ENCODE measurements at places on chromosomes 3 and 15.

DNA sequence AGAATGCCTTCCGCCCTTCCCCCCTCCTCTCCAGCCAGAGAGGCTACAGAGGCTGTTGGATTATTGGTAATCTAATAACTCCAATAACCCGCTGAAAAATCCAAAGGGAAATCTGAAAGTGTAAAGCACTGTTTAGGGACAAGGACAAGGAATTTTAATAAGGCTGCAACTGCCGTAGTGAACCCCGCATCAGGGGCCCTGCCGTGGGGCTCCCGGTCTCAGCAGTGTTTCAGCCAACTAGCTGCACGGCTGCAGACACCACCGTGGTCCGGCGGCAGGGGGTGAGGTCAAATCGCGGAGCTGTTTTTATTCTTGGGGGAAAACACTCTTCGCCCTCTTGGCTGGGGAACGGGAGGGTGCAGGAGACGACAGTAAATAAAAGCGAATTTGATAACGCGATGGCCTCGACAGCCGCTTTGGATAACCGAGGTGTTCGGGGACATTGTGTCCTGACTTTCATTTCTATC, 6.1 kb downstream of the BCL6 start:
- peak; percentile 38 for DNase-seq

- peak; percentile 64 for DNase-seq
Observed at GRCh38 chr15:72237029-72237852, 6.3 kb upstream of the PKM start.

DNA sequence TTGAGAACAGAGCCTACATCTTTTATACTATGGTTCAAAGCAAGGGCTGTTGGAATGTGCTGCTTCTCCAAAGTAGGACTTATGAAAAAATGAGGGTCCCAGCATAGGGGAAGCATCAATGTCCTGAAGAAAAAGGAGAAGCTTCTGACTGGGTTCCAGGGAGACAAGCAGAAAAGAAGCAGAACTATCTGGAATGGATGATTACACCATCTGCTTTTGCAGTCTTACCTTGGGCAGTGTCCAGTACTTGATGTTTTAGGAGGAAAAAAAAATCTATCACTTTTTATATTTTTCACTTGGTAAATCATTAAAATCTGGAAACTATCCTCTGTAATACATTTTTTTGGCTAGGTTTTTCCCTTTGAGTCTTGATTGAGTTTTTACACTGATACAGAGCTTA, 57.9 kb upstream of the DPH6 start:
- DNase-seq, result no peak

- DNase-seq, result no peak
Observed at GRCh38 chr3:23809294-23809693, 3.5 kb downstream of the UBE2E1 start.

DNA sequence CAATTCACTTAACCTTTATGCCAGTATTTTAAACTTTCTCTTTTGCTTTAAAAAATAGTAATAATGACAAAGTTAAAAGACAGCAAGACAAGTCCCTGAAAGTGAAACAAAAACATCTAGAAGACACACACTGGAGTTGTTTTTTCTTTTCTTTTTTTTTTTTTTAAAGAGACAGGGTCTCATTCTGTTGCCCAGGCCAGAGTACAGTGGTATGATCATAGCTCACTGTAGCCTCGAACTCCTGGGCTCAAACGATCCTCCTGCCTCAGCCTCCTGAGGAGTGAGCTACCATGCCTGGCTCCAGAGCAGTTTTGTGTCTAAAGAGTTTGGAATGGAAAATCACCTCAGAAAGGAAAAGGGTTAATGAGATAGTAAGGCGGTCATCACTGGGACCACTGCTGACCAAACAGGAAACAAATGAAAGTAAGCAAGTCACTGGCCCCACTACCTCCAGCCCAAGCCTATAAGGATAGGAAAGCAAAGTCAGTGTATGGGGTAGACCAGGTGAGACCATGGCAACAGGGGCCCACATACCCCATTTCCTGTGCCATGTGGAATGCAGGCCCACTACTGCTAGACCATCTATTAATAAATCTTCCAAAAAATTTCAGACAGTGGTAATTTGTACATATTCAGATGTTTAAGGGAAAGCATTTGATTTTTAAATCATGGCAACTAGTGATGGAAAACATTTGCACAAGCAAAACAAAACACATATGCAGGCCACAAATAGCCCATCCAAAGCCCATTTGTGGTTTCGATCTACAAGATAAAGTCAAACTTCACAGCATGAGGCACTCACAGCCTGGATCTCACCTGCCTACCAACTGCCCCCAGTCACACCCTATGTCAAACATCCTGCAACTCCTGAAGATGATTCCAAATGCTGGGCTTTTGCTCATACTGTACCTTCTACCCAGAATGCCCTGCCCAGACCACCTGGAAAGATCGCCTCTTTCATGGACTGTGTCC, 62.6 kb downstream of the OSBPL10 start:
- no peak for DNase-seq

DNA sequence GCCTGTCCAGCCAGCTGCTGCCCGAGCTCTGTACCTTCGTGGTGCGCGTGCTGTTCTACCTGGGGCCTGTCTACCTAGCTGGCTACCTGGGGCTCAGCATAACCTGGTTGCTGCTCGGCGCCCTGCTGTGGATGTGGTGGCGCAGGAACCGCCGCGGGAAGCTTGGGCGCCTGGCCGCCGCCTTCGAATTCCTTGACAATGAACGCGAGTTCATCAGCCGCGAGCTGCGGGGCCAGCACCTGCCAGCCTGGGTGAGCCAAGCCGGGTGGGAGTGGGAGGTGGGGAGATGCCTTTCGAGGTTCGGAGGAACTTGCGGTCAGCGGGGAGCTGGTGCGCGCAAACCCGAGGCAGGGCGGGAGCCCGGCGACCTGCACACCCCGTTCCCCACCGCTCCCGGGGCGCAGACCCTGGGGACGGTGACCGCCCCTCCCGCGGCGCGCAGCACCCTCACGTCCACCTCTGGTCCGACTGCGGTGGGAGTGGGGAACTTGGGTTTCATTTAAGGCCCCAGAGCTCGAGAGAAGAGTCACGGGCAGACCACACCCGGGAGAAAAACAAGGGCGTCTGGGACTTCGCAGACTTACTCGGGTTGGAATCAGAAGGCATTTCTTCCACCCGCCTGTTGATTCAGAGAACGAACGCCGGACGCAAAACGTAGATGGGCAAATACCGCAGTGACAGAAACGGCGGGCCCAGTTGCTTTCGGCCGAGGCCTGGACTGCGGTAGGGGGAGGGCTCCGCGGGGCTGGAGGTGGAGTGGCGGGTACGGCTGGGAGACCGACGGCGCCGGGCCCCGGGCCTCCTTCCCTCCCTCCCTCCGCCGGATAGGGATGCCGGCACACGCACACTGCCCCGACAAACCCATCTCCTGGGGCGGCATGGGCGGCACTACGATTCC, 708 bp downstream of the ESYT3 start:
- DNase-seq, result no peak

DNA sequence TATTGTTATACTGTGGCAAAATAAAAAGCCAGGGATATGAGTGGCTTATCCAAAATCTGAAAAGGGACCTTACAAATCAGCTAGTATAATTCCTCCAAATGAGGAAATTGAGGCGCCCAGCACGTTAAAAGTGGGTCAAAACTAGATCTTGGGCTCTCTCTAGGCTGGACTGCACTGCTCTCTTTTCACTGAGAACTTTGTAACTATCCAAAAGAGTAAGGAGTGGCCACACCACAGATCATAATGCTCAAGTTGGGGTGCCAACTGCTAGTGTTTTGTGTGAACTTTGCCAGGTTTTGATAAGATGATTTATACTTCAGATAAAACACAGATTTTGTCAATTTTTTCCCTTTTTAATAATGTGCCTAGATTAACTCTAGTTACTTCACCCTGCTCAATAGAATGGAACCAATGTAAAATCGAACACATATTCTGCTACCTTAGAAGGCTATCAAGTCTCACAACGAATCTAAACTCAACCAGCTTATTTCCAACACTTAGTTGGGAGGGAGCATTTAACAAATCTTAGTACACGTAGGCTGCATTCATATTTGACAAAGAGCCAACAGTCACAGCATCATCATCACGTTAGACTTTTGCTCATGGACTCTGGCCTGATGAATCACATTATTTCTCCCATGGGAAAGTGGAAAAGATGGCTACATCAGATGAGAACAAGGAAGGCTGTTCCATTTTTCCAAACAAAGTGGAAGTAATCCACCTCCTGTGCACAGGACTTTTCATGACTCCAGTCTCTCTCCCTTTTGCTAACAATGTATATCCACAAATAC, 64.4 kb downstream of the ABI3BP start:
- DNase-seq, result no peak

DNA sequence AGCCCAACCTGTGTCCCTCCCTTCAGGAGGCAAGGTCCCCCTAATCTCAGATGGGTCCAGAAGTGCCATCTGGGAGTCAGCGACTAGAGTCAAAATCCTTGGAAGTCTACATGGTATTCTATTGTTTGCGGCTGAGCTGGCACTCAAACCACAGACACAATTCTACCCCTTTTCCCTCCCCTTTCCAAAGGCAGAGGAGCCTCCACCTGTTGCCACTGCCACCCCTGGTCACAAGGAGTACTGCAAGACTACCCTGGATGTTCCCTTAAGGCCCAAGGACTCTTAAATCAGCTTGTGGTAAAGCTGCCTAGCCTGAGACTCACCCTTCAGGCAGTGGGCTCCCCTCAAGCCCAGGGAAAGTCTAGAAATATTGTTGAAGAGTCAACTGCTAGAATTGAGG, 4.3 kb upstream of the OR5H6 start:
- no peak for DNase-seq

DNA sequence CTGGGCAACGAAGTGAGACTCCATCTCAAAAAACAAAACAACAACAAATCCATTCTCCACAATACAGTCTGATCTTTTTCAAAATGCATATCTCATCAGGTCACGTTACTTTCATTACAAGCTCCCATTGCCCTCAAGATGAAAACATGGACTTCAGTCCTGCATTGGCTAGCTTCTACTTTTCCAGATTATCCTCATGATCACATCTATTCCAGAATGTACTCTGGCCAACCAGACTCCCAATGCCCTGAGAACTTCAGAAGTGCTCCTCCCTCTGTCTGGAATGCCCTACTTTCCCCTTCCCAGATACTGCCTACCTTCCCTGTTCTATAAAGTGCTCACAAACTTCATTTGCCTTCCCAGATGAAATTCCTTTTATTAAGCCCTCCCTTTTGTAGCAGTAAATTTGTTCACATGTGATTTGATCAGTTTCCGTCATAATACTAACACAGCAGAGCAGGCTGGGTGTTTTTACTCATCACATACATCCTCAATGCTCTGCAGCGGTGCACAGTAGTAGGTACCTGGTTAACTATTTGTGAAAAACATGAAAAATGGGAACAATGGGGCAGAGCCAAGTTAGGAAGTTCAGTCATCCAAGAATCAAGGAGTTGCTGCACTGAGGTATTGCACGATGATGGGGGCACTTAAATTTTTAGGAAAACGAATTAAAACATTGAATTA, 5.3 kb downstream of the RPL22L1 start:
- DNase-seq, result no peak

DNA sequence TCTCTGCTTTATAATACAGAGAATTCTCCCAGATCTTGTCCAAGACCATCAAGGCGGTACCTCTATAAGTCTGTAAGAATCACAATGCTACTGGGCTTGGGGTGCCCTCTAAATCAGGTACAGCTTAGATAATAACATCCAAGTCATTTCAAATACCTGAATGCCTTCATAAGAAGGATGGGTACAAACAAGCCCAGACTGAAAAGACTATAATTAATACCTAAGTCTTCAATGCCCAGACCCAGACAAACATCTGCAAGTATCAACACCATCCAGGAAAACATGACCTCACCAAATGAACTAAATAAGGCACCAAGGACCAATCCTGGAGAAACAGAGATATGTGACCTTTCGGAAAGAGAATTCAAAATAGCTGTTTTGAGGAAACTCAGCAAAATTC, 65.9 kb downstream of the ZMAT3 start:
- no peak for DNase-seq

- no peak for DNase-seq
Observed at GRCh38 chr3:29011441-29011840, 269.4 kb upstream of the RBMS3 start.

GRCh38 chr3:46865031-46865507, 1.8 kb upstream of the MYL3 start:
- peak; percentile 2 for DNase-seq

All from activated naive CD4-positive, alpha-beta T cell treated with anti-CD3 and anti-CD28 coated beads, Interleukin-2, amount 50 U/mL, for 16 hours (primary cell).